ENCODE measurements at places on chromosomes 3 and 15. TPM values are rescaled to one million over a fixed set of nuclear protein-coding genes. Genes with fewer than 3 reads are reported as not detected.
A peak's percentile ranks its signal among the peaks of the same experiment; 100 is the strongest.

- no peak overlapping the region for H3K27ac ChIP-seq
- H3K36me3 ChIP-seq: no peaks in the 10 kb centered on the region
- no peak overlapping the region for H3K4me3 ChIP-seq
- H3K27me3 ChIP-seq: peaks cover 24% of the 10 kb centered on the region
These were observed 34.3 kb upstream of the PARP14 start for GRCh38 chr3:122646146-122646988.

DNA sequence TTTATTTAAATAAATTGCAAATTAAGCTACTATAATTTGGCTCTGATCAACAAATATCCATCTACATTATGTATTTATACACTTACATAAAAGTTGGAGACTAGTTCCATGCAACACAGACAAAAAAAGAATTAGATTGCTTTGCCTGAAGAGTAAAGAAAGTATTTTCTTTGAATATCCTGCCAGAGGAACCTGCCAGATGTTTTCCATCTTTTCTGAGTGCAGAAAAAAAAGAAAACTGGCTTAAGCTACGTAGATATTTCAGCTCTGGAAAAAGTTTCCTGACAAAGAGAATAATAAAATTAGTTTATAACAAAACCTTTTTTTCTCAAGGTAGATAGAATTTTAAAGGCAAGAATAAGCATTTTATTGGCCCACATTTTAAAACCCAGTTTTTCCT is 607.5 kb upstream of the NAALADL2 start:
- H3K4me3 ChIP-seq: no peak overlapping the region
- H3K27me3 ChIP-seq: no peaks in the 10 kb centered on the region
- no peak overlapping the region for H3K27ac ChIP-seq
- no peaks in the 10 kb centered on the region for H3K4me1 ChIP-seq

DNA sequence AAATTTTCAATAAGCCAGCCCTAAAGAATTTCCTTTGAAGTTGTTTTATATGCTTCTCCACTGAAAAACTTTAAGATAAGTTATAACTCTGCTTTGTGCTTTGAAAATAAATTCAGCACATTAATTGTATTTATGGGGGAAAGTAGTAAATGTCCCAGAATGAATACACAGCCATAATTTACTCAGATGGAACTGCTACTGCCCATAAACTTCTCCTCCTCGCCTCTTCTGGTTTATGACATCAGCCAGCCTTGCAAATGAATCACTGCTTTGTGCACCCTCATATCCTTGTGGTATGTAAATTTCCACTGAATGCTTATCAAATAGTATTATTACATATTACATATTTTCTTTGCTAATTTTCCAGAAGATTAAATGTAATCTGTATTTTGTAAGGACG is 302.0 kb downstream of the DIPK2A start:
- peaks cover 3% of the 10 kb centered on the region for H3K4me1 ChIP-seq
- H3K4me3 ChIP-seq: no peak overlapping the region
- no peak for DNase-seq
- H3K36me3 ChIP-seq: no peaks in the 10 kb centered on the region
- peaks cover 5% of the 10 kb centered on the region for H3K27me3 ChIP-seq
- no peak overlapping the region for H3K27ac ChIP-seq

DNA sequence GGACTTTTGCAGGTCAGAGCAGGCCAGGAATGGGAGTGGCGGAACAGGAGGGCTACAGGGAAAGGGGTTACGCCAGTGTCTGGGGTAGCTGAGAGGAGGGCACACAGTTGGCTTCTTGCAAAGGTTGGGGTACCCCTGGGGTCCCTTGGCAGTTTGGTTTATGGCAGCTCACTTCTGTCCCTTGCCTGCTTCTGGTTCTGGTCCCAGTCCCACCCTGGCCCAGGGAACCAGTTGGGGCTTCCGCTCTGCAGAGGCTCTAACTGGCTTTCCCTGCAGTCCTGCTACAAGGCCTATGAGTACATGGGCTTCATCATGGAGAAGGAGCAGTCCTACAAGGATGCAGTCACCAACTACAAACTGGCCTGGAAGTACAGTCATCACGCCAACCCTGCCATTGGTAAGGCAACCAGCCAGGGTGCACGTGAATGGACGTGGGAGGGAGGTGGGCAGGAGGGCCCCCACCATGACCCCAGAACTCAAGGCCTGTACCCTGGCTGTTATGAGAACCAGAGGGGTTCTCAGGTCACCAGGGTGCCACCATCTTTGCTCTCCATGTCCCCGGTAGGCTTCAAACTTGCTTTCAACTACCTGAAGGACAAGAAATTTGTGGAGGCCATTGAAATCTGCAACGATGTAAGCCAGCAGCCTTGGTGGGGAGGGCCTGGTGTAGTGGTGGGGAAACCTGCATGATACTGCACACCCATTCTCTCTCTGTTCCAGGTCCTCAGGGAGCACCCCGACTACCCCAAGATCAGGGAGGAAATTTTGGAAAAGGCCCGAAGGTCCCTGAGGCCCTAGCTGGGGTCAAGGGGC is 15.2 kb downstream of the CSRNP1 start:
- H3K36me3 ChIP-seq: peaks cover 14% of the 10 kb centered on the region
- H3K4me1 ChIP-seq: peaks cover 20% of the 10 kb centered on the region
- DNase-seq: no peak
- H3K4me3 ChIP-seq: no peak overlapping the region
- no peaks in the 10 kb centered on the region for H3K27me3 ChIP-seq

GRCh38 chr15:35546511-35547381 is 781 bp upstream of the DPH6 start:
- peaks cover 15% of the 10 kb centered on the region for H3K4me1 ChIP-seq
- no peak for DNase-seq
- H3K36me3 ChIP-seq: no peaks in the 10 kb centered on the region
- peak overlapping the region; percentile 96 for H3K27ac ChIP-seq

DNA sequence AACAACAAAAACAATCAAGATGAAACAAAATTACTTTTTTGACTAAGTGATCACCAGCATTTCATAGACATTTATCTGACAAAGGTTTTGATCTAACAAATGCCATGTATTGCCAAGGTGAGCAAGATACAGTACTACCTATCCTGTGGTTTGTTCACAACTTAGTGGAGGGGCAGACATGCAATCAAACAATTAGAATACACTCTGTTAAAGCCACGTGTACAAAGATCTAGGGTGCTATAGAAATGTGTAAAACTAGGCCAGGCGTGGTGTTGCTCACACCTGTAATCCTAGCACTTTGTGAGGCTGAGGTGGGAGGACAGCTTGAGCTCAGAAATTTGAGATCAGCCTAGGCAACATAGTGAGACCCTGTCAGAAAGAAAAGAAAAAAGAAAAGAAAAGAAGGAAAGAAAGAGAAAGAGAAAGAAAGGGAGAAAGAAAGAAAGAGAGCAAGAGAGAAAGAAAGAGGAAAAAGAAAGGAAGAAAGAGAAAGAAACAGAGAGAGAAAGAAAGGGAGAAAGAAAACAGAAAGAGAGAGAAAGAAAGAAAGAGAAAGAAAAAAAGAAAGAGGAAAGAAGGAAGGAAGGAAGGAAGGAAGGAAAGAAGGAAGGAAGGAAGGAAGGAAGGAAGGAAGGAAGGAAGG is 1.4 kb upstream of the TRIM69 start:
- no peak for DNase-seq
- peak overlapping the region; percentile 93 for H3K4me3 ChIP-seq
- H3K4me1 ChIP-seq: peaks cover 62% of the 10 kb centered on the region
- H3K36me3 ChIP-seq: peaks cover 34% of the 10 kb centered on the region

- peaks cover 13% of the 10 kb centered on the region for H3K4me1 ChIP-seq
- no peak for DNase-seq
- no peak overlapping the region for H3K4me3 ChIP-seq
- H3K27ac ChIP-seq: no peak overlapping the region
- peaks cover 3% of the 10 kb centered on the region for H3K27me3 ChIP-seq
These were observed 113.5 kb upstream of the TOPAZ1 start for GRCh38 chr3:44128057-44128775.

DNA sequence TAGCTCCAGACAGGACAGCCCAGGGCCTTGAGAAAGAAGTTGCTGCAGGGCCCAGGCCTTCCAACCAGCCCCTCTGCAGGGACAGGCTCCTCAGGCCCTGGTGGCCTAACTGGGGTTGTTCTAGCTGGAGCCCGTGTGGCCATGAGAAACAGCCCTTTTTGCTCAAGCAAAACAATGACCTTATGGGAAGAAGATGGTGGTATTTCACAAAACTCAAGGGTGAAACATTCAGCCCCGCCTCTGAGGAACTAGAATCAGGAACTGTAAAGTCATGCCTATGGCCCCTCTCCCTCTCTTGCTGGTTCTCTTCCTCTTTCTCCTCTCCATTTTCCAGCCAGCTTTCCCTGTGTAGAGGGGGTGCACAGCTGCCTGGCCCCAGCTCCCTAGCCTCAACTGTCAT is 273.3 kb downstream of the RPLP1 start:
- no peak overlapping the region for H3K27ac ChIP-seq
- peaks cover 48% of the 10 kb centered on the region for H3K4me1 ChIP-seq
- peaks cover 6% of the 10 kb centered on the region for H3K27me3 ChIP-seq

- no peak overlapping the region for H3K4me3 ChIP-seq
- no peak overlapping the region for H3K27ac ChIP-seq
- H3K36me3 ChIP-seq: no peaks in the 10 kb centered on the region
- H3K27me3 ChIP-seq: no peaks in the 10 kb centered on the region
- DNase-seq: no peak
These were observed 174.2 kb downstream of the NEK10 start for GRCh38 chr3:27194861-27195483.

The ZXDC gene
- 18.7 TPM for total RNA-seq

The CHRNA3 gene
- total RNA-seq: not detected

The BBX gene
- 42.4 TPM for total RNA-seq

The DUOXA2 gene
- not detected for total RNA-seq

The FES gene
- 2.5 TPM for total RNA-seq

The GRK7 gene
- total RNA-seq: not detected

Data from activated naive CD8-positive, alpha-beta T cell treated with anti-CD3 and anti-CD28 coated beads for 36 hours (primary cell).